RCC 7860 (cell line): ENCODE measurements at places on chromosomes 12 and 14.

DNA sequence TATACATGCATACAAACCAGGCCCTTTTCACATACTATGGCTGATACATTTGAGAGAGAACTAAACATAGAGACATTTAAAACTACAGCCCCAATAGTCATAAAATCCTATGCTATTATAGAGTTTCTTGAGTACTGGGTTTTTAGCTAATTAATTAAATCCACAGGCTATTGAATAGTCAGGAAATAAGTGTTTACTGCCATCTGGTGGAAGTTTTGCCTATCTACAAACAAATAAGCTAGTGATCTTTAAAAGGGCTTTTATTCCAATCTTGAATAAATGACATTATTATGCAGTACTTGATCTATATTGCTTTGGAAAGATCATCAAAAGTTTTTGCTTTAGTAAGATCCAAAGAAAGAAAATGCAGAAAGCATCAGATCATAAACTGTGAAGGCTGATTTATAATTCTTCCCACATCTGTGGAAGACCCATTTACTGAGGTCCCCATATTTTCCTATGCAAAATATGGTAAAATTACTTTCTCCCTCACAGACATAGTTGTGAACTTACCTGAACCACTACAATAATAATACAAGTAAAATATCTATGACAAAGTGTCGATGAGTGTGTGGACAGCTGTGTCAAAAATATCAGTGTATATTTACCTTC is 131.3 kb downstream of the ITPR2 start:
- peak; percentile 35 for DNase-seq

DNA sequence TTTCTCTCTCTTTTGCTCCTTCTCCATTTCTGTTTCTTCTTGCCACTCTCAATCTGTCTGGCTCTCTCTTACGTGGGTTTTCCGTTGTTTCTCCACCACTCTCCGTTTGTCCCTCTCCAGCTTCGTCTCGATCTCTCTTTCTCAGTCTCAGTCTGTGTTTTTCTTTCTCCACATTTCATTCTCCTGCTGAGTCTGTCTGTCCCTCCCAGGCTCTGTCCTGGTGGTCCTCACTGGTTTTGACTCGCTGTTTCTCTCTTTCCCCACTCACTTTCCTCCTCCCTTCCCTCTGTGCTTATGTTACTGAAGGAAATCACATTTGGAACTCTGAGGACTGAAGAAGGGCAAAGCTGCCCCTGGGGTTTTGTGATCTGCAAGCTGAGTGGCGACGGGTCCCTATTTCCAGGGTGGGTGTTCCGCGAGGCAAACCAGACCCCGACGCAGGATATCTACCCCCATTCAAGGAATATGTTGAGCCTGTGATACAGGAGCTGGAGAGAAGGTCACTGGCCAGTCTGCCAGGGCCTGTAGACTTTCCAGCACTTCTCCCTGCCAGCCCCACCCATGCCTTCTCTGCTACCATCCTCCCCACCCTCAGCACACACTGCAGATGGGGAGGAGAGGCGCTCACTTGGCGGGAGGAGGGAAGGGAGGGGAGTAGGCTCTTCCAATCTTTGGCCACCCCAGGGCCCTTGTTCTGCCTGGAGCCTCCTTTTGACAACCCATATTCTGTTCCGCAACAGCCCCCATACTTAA is 102.7 kb upstream of the MAP1LC3B2 start:
- no peak for DNase-seq

GRCh38 chr12:108727868-108728735 is 3.2 kb downstream of the CORO1C start:
- DNase-seq, result no peak

DNA sequence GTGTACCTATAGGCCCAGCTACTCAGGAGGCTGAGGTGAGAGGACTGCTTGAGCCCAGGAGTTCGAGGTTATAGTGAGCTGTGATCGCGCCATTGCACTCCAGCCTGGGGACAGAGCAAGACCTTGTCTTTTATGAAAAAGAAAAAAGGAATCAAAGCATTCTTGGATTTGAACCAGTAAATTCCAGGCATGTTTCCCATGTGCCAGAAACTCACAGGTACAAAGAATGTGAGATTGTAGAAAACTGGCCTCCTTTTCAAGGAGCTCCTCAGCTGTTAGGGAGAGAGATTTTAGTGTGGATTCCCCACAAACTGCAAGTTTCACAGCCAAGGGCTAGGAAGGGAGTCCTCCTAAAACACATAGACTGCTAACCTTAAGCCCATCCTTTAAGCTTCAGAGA is 95.0 kb downstream of the FOXN4 start:
- no peak for DNase-seq
